ENCODE measurements at places on chromosomes 6 and 20.

GRCh38 chr20:884983-885952, 30.9 kb downstream of the ANGPT4 start:
- no peak for DNase-seq

DNA sequence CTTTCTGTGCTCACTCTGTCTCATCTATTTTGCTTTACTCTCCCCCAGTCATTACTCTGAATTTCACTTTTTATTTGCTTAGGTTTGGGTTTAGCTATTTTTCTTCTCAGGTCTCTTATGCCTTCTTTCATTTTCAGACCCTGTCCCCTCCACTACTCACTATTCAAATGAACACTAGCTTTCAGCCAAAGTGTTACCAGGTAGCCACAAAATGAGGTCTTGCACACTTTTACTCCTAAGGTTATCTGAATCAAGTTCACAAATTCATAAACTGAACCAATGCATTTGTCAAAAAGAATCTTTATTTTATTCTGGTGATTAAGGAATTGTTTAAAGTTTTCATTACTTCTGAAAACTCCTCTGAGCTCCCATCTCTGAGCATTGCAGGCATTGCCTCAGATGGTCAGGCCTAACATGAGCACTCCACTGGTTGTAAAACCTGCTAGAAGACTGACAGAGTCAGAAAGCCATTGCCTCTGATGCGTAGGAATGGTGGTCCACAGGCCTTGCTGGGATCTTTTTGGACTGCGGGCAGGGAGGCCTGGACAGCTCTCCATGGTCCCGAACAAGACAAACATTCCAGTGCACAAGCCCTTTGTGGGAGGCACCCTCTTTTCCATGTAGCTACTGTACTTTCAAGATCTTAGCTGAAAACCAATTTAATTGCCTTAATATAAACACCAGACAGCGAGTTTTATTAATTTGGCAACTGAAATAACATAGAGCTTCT, 48.5 kb downstream of the FYN start:
- DNase-seq = no peak

DNA sequence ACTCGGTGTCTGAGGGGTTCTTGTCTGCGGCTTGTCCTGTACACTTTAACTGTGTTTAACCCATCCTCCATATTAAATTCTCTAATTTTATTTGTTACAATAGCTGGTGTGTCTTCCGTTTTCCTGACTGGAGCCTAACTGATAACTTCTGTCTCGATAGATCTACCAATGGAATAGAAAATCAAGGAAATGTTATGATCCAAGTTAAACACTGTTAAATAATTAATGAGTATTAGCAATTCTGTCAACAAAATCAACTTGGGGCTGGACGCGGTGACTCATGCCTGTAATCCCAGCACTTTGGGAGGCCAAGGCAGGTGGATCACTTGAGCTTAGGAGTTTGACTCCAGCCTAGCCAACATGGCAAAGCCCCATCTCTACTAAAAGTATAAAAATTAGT, 81.7 kb downstream of the DNAH8 start:
- DNase-seq = no peak

DNA sequence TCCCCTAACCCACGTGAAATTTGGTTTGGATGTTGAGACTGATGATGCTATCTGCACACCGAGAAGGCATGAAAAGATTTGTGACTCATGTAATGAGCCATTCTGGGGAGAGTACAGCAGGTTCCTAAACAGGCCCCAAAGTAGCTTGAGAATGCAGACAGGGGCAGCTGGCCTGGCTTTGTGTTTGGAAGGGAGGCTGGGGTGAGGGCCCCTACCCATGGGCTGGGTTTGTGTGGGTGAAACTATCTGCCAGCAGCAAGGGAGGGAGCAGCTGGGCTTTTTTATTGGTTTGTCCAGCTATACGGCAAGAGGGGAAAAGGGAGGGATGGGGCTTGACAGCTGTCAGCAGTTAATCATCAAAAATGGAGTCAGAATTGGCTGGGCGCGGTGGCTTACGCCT, 87.0 kb upstream of the RNF24 start:
- DNase-seq = no peak

DNA sequence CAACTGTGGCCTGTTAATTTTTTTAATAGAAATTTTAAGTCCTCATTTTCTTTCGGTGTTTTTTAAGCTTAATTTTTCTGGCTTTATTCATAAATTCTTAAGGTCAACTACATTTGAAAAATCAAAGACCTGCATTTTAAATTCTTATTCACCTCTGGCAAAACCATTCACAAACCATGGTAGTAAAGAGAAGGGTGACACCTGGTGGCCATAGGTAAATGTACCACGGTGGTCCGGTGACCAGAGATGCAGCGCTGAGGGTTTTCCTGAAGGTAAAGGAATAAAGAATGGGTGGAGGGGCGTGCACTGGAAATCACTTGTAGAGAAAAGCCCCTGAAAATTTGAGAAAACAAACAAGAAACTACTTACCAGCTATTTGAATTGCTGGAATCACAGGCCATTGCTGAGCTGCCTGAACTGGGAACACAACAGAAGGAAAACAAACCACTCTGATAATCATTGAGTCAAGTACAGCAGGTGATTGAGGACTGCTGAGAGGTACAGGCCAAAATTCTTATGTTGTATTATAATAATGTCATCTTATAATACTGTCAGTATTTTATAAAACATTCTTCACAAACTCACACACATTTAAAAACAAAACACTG, 10.1 kb downstream of the HFE start:
- peak; percentile 69 for DNase-seq

DNA sequence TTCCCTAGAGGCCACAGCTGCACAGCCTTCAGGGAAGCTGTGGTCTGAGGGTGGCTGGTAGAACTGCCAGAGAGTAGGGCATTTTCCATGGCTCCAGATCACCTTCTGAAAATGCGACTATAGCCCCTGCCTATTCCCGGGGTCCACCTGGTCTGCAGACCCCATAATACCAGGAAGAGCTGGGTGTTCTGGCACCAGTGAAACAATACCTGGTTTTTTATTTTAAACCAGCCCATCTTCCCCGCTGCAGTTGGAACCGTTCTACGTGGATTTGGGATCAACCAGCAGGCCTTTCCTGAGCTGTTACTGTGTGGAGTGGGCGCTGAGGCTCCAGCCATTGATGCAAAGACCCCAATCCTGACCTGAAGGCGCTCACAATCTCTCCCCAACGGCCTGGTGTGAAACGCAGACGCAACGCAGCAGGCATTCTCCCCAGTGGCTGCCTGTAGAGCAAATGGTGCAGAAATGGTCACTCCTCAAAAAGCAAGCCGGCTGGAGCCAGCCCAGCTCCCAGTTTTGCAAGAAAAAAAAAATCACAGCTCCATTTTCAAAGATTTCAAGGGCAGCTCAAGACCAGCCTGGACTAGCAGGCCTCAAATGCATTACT, 11.3 kb downstream of the NPEPL1 start:
- no peak for DNase-seq

GRCh38 chr20:50491926-50492634, 18.1 kb upstream of the PTPN1 start:
- DNase-seq = no peak

DNA sequence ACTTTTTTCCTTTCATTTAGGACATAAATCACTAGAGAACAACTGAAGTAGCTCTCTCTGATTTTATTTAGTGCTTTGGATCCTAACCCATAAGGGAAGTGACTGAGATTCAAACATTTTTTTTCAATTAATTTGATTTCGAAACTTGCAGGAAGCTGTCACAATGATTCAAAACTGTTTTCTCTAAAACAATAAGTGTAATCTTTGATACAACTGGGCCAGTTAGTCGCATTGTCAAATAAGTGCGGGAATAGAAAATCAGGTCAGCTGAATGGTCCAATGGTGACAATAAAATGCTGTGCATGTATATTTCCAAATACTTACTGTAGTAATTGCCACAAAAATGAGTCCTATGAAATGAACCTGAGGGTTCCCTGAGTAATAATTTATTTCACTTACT, 930.8 kb downstream of the TFAP2A start:
- DNase-seq = no peak

DNA sequence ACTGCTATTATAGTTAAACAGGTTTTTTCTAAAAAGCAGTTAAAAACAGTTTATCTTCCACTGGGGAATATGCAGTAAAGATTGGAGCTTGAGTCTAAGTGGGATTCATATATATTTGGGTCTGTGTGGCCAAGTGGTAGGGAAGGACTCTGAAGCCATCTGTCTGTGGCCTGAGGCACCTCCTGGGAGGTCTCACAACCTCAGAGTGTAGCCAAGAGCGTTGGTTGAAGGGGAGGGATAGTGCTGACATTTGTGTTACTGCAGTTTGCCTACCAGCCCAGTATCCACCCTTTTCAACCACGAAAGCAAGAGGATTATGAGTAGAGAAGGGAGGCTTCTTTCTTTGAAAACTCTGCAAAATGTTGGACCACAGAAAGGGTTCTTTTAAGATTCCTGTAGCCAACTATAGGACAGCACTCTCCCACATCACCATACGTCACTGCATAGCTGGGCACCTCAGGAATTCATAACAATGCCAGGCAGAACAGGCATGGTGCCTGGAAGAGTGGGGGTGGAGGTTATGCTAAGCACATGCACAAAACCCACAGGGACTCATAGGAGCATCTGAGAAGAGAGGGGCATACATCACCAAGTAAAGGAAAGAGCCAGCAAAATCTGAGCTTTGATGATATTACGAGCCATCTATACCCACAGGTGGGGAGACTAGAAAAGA, 90.5 kb upstream of the HEY2 start:
- no peak for DNase-seq

DNA sequence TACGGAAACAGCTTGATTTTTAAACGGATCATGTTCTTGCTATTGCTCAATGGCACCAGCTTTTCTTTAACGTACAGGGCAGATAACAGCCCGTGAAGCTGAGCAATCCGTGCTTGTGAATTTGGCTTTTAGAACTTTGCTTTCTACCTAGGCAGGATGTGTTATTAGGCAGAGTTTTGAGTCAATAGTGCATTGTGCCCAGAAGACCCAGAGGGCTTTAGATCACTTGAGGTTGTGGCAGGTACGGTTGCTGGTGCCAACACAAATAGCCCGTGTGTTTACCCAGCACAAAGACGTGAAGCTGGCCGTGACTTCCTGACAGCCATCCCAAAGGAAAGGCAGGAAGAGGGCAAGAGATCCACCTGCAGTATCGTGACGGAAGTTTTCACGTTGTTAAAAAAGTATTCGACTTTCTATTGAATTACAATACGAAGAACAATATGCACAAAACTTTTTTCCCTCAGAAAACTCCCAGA, 117.4 kb upstream of the FRMD1 start:
- no peak for DNase-seq

DNA sequence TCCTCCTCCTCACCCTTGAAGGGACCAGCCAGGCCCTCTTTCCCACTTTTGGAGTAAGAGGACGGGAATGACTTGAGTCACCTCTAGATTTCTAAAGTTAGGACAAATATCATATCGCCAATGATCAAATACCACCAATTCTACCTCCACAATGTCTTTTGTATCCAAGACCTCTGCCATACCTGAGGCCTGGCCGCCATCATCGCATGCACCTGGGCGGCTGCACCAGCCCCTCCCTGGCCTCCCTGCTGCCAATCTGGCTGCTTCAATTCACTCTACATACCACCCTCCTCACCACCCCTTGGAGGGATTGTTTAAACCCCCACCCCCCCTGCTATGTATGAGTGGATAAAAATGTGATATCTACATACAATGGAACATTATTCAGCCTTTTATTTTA, 75.0 kb upstream of the RALY start:
- no peak for DNase-seq

DNA sequence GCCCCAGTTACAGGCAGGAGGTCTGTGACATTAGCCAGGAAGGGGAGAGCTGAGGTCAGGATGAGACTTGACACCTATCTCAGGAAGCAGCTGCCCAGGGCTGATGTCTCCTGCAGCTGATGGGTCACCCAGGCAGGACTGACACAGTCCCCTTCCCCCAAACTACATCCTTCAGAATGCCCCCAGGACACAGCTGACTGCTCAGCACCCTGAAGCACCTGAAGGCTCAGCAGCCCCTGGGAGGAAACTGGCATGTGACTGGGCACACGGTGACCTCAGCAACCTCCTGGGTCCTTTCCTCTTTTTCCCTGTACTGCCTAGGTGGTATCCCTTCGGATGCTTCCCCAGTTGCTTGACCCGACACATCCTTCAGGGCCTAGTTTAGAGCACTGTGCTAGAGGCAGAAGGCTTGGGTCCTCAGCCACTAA, 1.9 kb downstream of the SDC4 start:
- no peak for DNase-seq

DNA sequence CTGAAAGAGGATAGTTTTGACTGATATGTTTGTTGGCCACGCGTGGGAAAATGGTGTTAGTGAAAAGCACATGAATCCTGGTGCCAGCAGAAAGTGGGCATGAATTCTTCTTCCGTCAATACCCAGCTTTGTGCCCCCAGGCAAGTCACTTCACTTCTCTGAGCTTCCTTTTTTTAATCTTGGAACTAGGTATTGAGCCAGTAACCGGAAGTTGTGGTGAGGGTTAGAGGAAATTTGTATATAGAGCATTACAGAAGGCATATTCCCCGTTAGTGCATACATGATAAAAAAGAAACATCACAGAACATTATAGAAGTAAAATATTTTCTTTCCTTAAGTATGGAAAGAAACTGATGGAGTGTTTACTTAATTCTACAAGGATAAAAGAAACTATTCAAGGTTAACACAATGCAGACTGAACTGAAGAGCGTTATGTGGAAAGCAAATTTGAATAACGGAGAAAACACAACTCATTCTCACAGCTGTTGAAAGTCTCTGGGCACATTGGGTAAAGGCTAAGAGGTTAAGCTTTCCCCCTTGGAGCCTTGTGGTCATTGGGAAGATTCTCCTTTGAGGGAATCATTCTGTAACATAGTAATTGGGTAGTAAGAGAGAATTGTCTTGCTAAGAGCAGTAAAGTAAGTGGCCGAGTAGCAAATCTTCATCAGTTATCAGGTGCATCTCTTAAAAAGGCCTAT, 223.1 kb downstream of the BCAS1 start:
- DNase-seq = no peak

DNA sequence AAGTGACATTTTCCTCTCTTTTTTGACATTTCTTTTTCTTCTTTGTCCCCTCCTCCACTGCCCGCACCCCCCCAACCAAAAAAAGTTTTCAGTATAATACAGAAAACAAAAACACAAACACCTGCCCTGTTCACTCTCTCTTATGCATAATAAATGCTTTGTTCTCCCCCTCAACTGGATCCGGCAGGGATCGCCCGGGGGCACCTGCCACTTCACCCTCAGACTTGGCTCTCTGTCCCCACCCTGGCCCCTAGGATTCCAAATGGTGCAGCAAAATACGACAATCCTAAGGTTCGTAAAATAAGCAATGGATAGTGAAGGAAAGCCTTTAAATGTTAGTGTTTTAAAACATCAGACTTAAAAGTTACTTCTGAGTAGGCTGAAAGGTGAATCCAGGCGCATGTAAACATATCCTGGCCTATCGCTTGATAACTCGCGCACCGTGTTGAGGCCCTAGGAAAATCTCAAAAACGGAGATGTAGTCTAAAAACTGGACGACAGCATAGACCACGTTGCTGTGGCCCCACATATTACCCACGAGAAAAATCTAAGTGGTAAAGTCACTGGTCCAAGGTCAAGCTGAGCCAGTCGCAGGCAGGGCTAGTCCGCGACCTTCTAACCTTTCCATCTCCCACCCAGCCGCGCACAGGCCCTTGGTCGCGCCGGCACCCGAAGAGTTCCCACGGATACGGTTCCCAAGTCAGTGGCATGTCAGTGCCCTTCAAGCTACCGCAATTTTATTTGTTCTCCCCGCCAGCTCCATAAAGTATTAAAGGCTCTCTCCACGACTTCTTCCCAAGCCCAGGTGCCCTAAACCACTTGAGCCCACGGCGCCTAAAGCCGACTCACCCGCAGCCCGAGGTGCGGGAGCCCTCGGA, 130.8 kb downstream of the OGFRL1 start:
- DNase-seq = no peak
